CD4-positive, alpha-beta T cell treated with Interleukin-12 subunit alpha and Interleukin-12 subunit beta, for 1 hour (primary cell): ENCODE measurements at places on chromosomes 16 and 17.

GRCh38 chr16:35689764-35690163 lies 2230.4 kb downstream of the TP53TG3F start:
- no peak for DNase-seq

DNA sequence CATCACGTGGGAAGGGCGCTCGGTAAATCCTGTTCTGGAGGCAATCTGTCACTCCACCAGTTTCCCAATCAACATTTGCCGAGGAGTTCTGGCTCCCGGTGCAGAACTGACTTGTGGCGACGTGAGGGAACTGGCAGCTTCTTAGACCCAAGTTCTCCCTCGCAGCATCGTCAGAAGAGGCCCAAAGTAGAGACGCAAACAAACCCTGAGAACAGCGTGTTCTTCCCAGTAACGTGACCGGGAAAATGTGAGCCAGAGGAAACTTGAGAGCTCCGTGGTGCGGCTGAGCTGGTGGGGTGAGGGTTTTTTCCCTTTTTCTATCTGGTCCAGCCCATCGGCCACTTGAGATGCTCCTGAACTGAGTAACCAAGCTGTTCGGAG lies 158.9 kb upstream of the CACNG5 start:
- DNase-seq: no peak

- no peak for DNase-seq
Observed at GRCh38 chr16:1786242-1787055, 3.7 kb downstream of the NUBP2 start.

- DNase-seq: no peak
Observed at GRCh38 chr16:5412731-5413130, 315.1 kb upstream of the EEF2KMT start.

- no peak for DNase-seq
Observed at GRCh38 chr16:27251541-27252205, 16.9 kb downstream of the NSMCE1 start.

DNA sequence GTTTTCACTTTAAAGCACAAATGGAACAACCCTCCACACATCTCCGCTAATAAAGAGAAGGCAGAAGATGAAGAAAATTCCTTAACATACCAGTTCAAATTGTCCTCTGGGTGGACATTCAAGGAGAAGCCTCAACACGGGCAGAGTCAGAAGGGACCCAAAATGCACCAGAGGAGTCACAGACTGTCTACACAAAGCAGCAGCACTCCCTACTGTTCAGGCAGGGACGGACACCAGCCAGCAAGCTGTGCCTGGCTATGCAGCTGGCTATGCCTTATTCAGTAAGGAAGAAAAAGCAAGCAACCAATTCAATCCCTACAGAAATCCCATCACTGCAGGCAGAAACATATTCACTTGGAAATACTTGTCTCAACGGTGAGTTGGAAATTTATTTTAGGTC lies 8.1 kb downstream of the DNAJC7 start:
- DNase-seq: no peak

GRCh38 chr17:66438101-66438500 lies 135.7 kb downstream of the PRKCA start:
- DNase-seq: no peak

DNA sequence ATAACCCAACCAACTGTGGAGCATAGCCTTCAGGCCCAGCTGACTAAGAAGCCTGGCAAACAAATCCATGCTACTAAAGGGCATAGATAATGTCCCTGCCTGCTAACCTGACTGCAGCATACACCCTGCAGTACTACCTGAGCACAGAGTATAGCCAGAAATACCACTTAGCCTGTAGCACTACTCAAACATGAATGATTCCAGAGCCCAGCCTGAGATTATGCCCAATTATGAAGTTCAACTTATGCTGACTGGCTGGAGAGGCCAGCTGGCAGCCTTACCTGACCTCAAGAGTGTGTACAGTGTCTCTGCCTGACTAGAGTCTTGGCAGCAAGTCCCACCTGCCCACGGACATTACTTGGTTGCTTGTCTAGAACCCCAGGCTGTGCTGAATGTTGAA lies 1265.3 kb downstream of the CDH11 start:
- no peak for DNase-seq

DNA sequence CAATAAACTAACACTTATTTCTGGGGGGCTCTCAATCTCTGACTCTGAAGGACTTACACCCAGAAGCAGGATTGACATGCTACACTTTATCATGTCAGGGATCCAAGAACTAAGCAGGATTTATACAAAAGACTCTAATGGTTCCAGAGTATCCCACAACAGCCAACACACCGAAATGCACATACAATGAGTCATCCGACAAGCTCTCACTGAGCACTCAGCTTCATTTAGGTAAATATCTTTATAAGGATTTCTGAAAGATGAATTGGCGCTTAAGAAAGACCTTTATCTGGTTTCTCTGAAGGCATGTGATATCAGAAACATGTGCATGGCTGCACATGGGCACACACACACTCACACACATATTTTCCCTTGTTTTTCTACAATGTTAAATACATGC lies 77.2 kb downstream of the TOX3 start:
- no peak for DNase-seq

DNA sequence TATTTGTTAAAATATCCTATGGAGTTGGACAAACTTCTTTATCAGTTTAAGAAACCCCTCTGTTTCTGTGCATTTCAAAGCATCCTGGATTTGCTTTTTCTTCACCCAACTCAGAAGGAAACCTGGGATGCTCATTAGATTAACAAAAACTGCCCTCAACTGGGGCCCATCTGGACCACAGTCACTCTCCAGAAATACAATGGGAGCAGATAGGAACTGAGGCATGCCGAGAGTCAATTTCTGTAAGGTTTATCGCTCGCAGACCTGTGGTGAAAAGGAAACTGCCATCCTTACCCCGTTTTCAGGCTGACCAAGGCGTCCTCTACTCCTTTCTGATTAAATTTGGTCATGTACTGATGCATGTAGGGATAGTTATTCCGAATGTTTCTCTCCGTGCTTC lies 360.3 kb downstream of the GRIN2A start:
- DNase-seq: no peak

GRCh38 chr17:8696906-8697305 lies 47.7 kb downstream of the CCDC42 start:
- no peak for DNase-seq

- no peak for DNase-seq
Observed at GRCh38 chr16:57104706-57105105, 12.3 kb downstream of the CPNE2 start.

- no peak for DNase-seq
Observed at GRCh38 chr17:71636644-71637043, 484.2 kb upstream of the SOX9 start.

DNA sequence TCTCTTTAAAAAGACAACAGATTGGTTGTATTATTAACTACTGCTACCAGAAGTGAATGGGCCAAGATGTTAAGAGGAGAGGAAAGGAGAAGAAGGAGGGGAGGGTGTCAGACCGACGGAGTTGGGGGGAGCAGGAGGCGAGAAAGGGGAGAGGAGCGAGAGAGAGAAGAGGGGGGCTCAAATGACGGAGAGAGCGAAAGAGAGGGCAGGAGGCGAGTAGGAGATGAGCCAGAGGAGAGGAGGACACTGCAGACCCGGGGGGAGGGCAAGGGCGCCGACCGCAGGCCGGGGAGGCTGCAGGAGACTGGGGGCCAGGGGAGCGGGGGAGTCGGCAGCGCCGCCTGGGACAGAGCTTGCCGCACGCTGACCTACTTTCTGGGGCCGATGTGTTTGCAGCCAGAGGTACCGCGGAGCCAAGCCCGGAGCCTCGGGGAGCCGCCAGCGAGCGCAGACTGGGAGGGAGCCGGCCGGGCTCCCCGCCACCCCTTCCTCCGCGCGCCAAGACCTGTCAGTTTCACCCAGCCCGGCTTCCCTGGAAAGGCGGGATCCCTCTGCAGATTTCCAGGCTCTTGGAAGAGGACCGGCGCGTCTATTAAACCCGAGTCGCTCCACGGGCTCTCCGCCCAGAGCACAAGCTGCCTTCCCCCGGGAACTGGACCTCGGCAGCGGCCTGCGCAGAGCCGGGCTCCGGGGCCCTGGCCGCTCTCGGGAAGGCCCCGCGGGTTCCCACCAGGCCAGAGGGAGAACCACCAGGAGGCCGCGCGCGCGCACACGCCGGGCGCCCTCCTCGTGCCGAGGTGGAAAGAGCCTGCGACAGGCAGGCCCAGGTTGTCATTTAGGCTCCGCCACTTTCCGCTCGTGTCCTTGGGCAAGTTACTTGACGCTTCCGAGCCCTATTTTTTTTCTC lies 74.6 kb downstream of the CMC2 start:
- DNase-seq: no peak

DNA sequence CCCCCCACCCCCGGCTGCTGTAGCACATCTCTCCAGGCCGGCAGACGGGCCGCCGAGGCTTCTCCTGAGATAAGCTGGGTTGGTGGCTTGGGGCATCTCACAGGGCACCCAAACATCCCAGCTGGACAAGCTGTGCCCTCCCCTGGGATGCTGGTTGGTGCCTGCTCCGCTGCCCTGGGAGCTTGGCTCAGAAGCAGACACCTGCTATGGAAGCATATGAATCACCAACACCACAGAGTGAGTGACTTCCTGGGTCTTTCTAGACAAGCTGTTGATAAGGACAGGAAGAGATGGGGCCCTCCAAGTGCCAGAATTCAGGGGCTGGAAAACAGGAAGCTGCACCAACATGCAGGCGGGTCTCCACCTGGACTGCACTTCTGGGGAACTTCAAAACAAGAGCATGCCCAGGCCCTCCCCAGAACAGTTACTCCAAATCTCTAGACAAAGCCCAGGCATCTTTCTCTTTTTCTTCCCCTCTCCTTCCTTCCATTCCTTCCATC lies 13.7 kb downstream of the C16orf95 start:
- DNase-seq: no peak

- DNase-seq: no peak
Observed at GRCh38 chr16:55500530-55501011, 8.3 kb upstream of the LPCAT2 start.
